CD4-positive, alpha-beta T cell treated with Interleukin-10 for 1 hour (primary cell): ENCODE measurements at places on chromosomes 3 and 15.
A peak's percentile ranks its signal among the peaks of the same experiment; 100 is the strongest.

DNA sequence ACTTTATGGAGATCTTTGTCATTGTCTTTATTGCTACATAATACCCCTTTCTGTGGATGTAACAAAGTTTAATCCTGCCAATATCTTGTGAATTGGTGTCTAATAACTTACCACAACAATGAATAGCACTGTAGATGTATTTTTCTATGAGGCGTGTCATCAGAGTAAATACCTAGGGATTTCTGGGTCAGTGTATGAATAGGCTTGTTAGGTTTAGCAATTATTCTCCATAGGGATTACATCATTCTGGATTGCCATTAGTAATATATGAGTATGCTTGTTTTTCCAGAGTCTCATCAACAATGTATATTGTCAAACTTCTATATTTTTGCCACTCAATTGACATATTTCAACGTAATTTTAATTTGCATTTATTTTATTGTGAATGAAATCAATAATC, 67.9 kb downstream of the UNC13C start:
- no peak for DNase-seq

GRCh38 chr3:184583578-184584451, 22.2 kb downstream of the EPHB3 start:
- no peak for DNase-seq

DNA sequence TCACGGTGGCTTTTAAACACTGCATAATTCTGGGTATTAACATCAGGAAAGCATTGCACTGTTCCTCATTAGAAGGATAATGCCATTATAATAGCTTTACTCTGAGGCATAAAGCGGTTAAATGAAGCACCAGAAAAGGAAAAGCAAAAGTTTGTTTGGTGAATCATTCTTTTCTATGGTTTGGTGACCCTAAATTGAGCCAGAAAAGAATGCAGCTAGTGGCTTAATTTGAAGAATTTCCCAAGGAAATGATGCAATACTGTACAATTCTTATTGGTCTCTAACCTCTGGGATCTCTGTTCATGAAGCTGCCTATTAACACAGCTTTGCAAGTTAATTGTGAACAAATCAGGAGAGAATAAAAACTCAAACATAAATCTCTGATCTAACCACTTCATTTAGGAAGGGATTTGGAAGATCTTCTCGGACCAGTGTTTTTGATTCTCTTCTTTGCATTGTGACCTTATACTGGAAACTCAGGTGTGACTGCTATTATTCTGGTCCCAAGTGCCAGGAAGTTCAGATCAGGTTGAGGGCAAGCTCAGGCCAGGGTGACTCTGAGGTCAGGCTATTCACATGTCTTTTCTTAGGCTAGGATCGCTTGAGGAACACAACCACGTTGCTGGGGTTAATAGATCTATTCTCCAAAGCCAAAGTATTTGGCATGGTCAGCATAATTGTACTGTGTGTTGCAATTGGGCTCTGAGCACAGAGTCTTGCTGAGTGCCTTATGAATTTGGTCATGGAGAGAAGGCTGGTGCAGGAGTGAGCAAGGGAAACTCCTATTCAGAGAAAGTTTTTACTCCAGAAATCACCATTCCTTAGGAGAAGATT, 11.3 kb upstream of the DLG1 start:
- no peak for DNase-seq

DNA sequence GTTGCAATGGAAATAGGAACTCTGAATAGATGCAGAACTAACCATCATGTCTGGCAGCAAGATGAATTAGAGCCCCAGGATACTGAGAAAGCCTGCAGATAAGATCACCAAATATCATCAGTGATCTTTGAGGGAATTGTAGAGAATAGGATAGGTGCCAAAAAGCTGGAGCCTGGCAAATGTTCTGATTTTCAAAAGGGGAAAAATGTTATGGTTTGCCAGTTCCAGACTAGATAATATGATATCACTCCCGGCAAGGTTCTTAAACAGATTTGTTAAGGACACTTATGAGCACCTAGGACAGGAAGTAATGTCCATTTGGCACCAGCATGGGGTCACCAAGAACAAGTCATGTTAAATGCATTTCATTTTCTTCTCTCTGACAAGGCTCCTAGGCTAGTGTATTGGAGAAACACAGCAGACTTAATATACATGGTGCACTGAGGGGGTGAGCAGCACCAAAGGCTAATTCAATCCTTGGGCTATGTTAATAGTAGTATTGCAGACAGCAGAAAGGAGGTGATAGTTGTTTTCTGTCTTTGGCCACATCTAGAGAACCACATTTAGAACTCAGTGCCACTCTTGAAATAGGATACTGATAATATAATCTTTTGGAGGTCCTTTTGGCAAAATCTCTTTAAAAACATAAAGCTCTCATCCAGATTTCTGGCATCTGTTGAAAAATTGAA, 4.8 kb downstream of the SRGAP3 start:
- no peak for DNase-seq

GRCh38 chr3:42891042-42891441, 14.9 kb upstream of the ZNF662 start:
- no peak for DNase-seq

DNA sequence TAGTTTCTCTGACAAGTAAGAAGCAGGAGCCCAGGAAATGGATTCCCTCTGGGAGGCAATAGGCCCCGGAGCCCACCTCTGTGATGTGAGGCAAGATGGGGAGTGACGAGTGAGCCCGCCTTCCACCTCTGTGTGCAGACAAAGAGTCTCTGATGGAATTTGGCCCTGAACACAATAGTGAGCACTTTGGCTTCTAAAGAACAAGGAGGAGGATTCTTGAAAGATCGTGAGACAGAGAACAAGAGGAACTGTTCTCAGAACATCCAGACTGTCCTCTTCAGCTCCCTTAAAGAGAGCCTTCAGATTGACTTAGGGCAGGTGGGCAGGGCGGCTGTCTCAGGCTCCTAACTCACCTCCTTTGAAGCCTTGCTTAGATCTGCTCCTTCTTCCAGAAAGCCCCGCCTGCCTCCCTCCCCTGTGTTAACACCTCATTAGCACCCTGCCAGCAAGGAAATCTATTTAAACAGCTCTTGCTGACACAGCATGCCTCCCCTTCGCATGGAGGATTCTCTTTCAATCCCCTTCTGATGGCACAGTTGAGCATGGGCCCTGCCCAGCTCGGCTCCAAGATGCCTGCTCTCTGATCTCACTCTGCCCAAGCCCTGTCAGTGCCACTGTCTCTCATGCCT, 430.3 kb downstream of the NTRK3 start:
- no peak for DNase-seq

DNA sequence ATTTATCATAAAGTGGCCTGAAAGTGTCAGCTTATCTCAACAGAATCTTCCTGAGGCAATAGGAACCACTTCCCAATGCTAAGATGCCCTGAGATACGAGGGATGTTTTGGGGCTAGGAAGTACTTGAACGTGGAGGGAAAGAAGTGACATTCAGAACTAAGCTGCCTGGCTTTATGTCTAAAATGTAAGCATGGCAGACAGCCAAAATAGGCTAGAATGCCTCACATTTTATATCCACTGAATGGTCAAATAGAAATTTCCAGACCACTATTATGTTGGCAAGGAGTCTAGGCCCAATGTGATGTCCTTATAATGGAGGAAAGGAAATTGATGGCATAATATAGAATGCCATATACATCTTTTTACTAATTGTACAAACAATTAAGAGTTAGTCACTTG, 154.9 kb downstream of the PEX5L start:
- no peak for DNase-seq

DNA sequence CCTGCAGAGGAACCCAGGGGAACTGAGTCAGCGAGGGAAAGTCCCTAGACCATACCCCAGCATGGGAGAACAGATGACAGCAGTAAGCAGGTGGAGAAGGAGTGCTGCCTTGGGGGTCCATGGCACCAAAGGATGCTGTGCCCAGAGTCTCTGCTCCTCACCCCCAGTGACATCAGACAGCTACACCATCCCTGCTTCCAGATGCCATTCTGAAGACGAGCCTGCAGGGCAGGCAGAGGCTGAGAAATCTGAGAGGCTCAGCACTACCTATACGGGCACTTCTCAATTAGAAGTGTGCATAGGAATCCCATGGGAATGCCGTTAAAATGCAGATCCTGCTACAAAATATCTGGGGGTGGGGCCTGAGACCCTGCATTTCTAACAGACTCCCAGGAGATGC, 211.3 kb upstream of the NSMCE3 start:
- DNase-seq: no peak

DNA sequence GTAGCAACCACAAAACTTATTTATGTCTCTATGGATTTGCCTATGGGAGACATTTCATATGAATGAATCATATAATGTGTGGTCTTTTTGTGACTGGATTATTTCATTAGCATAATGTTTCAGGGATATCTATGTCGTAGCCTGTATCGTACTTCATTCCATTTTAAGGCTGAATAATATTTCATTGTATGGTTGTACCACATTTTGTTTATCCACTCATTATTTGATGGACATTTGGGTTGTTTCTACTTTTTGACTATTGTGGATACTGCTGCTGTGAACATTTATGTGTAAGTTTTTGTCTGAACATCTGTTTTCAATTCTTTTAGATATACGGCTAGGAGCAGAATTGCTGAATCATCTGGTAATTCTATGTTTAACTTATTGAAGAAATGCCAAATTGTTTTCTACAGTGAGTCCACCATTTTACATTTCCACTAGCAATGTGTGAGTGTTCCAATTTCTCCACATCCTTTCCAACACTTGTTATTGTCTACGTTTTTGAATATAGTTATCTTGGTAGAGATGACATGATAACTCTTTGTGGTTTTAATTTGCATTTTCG, 134.4 kb upstream of the DAZL start:
- DNase-seq: no peak

GRCh38 chr15:91150502-91151160, 50.6 kb downstream of the SV2B start:
- DNase-seq: no peak

- DNase-seq: no peak
Measured at GRCh38 chr3:46913644-46914043, 36.1 kb downstream of the PTH1R start.

- no peak for DNase-seq
Measured at GRCh38 chr3:188205992-188206416, 52.0 kb downstream of the LPP start.

DNA sequence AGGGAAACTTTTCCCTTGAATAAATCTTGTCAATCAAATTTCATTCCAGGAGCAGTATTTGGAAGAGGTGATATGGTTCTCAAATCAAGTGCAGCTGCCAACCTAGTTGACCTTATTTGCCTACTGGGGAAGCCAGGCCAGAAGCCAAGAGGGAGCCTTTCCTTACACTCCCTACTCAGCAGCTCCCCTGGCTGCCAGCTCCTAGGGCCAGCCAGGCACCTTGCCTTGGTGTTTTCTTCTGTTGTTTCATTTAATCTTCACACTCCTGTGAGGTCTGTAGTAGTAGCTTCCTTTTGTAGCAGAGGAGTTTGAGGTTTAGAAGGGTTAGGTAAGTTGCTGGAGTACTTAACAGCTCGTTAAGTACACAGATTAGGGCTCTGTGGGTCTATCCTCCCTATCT, 22.6 kb downstream of the MKRN2OS start:
- no peak for DNase-seq

DNA sequence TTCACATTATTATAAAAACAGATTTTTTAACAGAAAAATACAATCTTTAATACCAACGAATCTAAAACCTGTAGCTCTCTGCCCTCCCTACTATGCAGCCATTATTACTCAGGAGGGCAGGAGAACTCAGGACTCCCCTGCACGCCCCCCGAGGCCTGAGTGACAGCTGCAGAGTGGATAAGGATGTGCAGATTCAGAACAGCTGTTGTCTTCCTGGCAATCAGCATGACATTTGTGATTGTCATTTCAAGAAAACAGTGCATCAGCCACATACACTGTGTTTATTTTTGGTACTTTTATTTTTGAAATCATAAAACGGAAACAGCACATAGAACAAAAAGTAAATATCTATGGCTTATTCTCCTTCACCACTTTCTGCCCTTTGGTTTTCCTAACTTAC, 450.8 kb downstream of the OCA2 start:
- no peak for DNase-seq

GRCh38 chr3:185537369-185537970, 14.9 kb downstream of the LIPH start:
- DNase-seq: peak; percentile 11

DNA sequence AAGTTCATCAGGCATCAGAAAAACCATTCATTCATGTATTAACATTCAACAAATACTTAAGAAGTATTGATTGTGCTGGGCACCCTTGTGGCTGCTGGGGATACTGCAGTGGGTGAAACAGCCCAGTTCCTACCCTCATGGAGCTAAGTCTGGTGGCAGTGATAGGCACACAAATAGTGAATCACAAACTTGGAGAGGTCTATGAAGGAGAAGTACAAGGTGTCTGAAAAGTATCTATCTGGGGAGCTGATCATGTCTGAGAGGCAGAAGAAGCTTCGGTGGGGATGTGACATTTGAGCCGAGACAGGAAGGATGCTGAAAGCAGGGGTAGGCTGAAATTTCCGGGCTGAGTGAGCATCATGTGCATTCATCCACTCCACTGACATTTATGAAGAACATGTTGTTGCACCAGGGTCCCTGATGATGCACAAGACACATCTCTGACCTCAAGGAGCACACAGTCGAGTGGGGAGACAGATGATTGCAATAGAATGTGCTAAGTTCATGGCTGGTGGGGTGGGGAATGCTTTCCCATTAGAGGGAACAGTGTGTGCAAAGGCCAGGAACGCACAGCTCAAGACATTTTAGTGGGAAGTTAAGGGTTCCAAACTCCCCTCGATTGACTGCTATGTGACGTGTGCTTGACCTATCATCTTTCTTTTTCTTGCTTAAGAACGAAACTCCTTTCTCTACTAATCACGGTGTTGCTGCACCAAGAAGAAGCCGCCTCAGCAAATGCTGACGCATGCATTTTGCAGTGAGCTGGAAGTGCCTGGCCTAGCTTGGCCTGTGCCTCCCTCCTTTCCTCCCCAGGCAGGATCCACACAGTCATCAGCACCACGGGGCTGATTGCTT, 309.1 kb upstream of the ICE2 start:
- DNase-seq: peak; percentile 55

- DNase-seq: peak; percentile 56
Measured at GRCh38 chr15:60179786-60180391, 175.8 kb downstream of the FOXB1 start.

GRCh38 chr3:4977853-4978203, 1.4 kb upstream of the BHLHE40 start:
- DNase-seq: peak; percentile 58

DNA sequence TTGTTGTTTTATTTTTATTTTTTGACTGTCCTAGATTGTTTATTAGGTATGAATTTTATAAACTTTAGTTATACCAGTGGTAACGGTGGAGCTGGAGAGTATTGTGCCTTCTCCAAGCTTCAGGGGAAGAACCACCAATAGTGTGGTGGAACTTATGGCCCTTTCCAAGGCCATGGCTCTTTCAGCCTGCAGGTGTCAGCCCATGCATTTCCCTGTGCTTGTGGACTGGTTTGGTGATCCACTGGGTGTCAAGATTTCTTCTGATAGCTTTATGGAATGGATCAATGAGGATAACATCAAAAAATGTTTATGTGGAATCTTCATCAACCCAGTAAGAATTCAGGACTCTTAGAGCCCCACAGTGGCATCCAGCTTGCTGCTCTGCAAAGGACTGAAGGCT, 19.2 kb upstream of the SCAMP5 start:
- no peak for DNase-seq

GRCh38 chr3:191762323-191762960, 301.5 kb downstream of the PYDC2 start:
- no peak for DNase-seq

GRCh38 chr15:90106522-90107117, 4.4 kb upstream of the IDH2 start:
- DNase-seq: no peak

- DNase-seq: peak; percentile 47
Measured at GRCh38 chr15:25783607-25784540, 79.3 kb downstream of the ATP10A start.

- no peak for DNase-seq
Measured at GRCh38 chr3:192090586-192090985, 629.6 kb downstream of the PYDC2 start.
